ENCODE measurements at places on chromosomes 6 and 20. TPM values are rescaled to one million over a fixed set of nuclear protein-coding genes. Genes with fewer than 3 reads are reported as not detected.
A peak's percentile ranks its signal among the peaks of the same experiment; 100 is the strongest.

- no peak overlapping the region for H3K4me3 ChIP-seq
- no peaks in the 10 kb centered on the region for H3K36me3 ChIP-seq
- no peak for DNase-seq
- no peak overlapping the region for H3K27ac ChIP-seq
- H3K27me3 ChIP-seq, result no peaks in the 10 kb centered on the region
Observed at GRCh38 chr6:51077821-51078518, 259.3 kb downstream of the TFAP2B start.

- no peaks in the 10 kb centered on the region for H3K36me3 ChIP-seq
- H3K4me1 ChIP-seq, result no peaks in the 10 kb centered on the region
- H3K27ac ChIP-seq, result no peak overlapping the region
- no peaks in the 10 kb centered on the region for H3K27me3 ChIP-seq
Observed at GRCh38 chr20:13458860-13459451, 179.8 kb downstream of the TASP1 start.

DNA sequence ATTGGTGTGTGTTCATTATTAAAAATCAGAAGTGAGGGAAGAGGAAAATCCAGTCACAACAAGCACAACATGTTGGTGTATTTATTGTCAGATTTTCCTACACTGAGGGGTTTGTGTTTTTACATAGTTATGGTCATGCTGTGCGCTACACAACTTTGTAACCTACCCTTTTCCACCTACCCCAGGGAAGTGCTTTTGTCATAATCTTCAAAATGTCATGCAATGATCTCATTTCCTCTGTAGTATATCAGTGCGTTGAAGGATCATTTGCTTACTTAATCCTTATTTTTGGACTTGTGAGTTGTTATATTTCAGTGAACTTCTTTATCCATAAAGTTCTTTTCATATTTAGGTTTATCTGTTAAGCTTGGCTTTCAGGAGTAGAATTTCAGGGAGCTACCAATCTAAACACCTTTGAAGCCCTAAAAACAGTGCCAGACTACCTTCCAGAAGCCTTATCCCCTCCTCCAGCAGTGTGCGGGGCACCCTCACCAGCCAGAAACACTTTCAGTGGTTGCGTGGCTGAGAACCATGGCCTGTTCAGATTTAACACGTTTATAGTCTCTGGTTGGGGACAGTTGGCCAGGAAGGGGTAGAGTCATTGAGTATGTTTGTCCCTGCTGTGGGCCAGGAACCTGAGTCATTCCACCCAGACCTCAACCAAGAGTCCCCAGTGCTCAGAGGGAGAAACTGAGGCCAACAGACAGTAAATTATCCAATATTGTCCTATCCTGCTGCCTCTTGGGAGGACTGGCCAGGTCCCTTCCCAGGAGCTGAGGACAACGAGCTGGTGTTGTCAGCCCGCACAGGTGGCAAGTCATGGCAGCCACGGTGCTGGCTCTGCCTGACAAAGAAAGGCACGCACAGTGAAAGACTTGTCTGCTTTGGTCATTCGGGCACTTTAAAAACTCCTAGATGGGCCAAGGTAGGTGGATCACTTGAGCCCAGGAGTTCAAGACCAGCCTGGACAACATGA is 40.3 kb downstream of the STK35 start:
- no peak for DNase-seq
- H3K27me3 ChIP-seq, result no peaks in the 10 kb centered on the region
- no peak overlapping the region for H3K27ac ChIP-seq
- no peak overlapping the region for H3K4me3 ChIP-seq
- no peaks in the 10 kb centered on the region for H3K36me3 ChIP-seq

DNA sequence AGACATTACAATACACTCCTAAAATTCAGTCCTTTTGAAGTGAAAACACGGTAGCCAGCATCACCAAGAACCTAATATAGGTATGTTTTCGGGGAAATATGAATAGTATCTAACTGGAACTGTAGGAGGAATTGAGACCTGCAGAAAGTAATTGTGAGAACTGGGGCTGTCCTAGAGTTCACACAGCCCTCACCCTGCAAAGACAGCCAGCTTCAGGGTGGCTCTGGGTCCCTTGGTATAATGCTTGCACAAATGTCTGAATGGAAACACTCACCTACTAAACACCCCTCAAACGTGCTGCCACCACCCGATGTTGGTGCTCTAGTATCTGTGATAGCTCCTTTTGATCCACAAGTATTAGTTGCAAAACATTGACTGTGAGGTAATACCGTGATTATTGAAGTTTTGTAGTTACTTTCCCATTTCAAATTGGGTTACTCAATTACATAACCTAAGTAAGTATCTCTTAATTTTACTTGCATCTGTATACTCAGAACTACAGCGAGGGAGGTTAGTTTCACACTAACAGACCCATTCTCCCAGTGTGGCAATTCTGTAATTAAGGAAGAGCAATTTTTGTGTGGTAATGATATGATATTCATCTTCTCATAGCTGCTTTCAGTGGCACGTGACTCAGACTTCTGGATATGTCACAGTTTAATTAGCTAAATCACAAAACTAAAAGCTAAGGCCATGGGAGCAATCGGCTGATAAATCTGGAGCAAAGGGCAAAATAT is 129.5 kb downstream of the INSM1 start:
- H3K27me3 ChIP-seq, result no peaks in the 10 kb centered on the region
- no peak for DNase-seq
- no peak overlapping the region for H3K27ac ChIP-seq
- H3K4me3 ChIP-seq, result no peak overlapping the region
- H3K4me1 ChIP-seq, result no peaks in the 10 kb centered on the region

GRCh38 chr6:138446821-138447220 is 42.8 kb downstream of the HEBP2 start:
- H3K27me3 ChIP-seq, result no peaks in the 10 kb centered on the region
- H3K27ac ChIP-seq, result no peak overlapping the region

- DNase-seq, result no peak
- no peak overlapping the region for H3K27ac ChIP-seq
- no peaks in the 10 kb centered on the region for H3K36me3 ChIP-seq
- no peaks in the 10 kb centered on the region for H3K27me3 ChIP-seq
Observed at GRCh38 chr6:145238787-145239186, 496.5 kb downstream of the EPM2A start.

- H3K4me3 ChIP-seq, result no peak overlapping the region
- H3K36me3 ChIP-seq, result no peaks in the 10 kb centered on the region
- DNase-seq, result no peak
- no peaks in the 10 kb centered on the region for H3K4me1 ChIP-seq
Observed at GRCh38 chr6:127510876-127511275, 8.3 kb downstream of the MTCL3 start.

DNA sequence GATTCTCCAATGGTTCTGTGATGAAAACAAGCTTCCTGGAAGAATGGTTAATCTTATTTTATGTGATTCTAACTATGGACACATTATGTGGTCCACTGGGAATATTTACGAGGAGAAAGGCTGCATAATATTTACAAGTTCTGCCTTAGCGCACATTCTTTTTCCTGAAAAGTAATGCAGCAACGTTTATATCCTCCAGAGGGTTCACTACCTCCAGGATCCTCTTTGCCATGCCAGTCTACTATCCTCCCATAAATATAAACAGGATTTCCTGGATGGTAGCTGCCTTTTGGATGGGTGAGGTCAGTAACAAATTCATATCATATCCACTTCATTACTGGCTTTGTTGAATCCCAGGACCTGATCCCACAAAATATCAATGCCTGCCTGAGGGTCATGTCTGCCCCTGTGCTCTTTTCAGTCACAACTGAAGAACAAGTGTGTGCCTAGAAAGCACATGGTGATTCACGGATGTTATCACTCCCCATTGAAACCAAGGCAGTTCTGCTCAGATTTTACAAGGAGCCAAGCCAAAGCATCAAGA is 30.4 kb downstream of the ADGRF5 start:
- no peak overlapping the region for H3K27ac ChIP-seq
- no peaks in the 10 kb centered on the region for H3K4me1 ChIP-seq
- H3K27me3 ChIP-seq, result no peaks in the 10 kb centered on the region
- no peak for DNase-seq

GRCh38 chr6:155185544-155185943 is 78.3 kb upstream of the CLDN20 start:
- DNase-seq, result no peak
- no peaks in the 10 kb centered on the region for H3K36me3 ChIP-seq
- H3K4me1 ChIP-seq, result peaks cover 53% of the 10 kb centered on the region
- H3K4me3 ChIP-seq, result no peak overlapping the region
- H3K27me3 ChIP-seq, result no peaks in the 10 kb centered on the region
- H3K27ac ChIP-seq, result peak overlapping the region; percentile 92

- H3K36me3 ChIP-seq, result no peaks in the 10 kb centered on the region
- H3K27ac ChIP-seq, result no peak overlapping the region
- no peak overlapping the region for H3K4me3 ChIP-seq
- no peak for DNase-seq
- no peaks in the 10 kb centered on the region for H3K4me1 ChIP-seq
Observed at GRCh38 chr6:119653329-119653728, 303.8 kb upstream of the MAN1A1 start.

- H3K27me3 ChIP-seq, result no peaks in the 10 kb centered on the region
- no peaks in the 10 kb centered on the region for H3K36me3 ChIP-seq
- H3K4me3 ChIP-seq, result no peak overlapping the region
- H3K27ac ChIP-seq, result no peak overlapping the region
Observed at GRCh38 chr6:164419099-164419498, 890.3 kb downstream of the C6orf118 start.

- H3K4me1 ChIP-seq, result no peaks in the 10 kb centered on the region
- H3K36me3 ChIP-seq, result no peaks in the 10 kb centered on the region
Observed at GRCh38 chr6:33652002-33652401, 30.9 kb downstream of the ITPR3 start.

DNA sequence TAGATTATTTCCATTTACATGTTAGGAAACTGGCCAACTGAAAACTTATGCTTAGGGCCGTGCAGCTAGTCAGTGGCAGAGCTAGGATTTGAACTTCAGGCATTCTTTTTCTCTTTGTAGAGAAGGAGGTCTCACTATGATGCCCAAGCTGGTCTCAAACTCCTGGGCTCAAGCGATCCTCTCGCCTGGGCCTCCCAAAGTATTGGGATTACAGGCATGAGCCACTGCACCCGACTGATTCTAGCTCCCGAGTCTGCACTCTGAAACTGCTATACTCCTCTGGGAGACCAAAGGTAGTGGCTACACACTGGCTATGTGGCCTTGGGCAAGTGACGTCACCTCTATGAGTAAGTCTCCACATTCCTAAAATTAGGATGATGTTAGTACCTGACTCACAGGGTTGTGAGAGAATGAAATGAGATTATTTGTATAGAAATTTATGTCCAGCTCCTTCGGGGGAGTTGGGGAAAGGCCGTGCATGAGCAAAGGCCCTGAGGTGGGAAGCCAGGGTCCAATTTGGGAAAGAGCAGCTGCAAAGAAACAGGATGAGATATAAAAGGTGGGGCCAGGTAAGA is 6.4 kb downstream of the PLTP start:
- H3K27ac ChIP-seq, result no peak overlapping the region
- H3K4me1 ChIP-seq, result peaks cover 8% of the 10 kb centered on the region
- no peaks in the 10 kb centered on the region for H3K27me3 ChIP-seq
- no peaks in the 10 kb centered on the region for H3K36me3 ChIP-seq

GRCh38 chr6:16760516-16761470 is at the start of gene ATXN1:
Gene ATXN1, minus strand, starts transcription at chr6:16761460.
- H3K4me1 ChIP-seq, result peaks cover 57% of the 10 kb centered on the region
- H3K27me3 ChIP-seq, result no peaks in the 10 kb centered on the region
- H3K36me3 ChIP-seq, result peaks cover 5% of the 10 kb centered on the region
- DNase-seq, result no peak
- H3K27ac ChIP-seq, result peak within 1 kb of the TSS; percentile 96

RIMS1 gene
- 0.18 TPM for total RNA-seq

KCNG1 gene
- 7.4 TPM for total RNA-seq

CCN2 gene
- total RNA-seq, result 155 TPM

HLA-DQB2 gene
- not detected for total RNA-seq

EYA4 gene
- total RNA-seq, result not detected

NRM gene
- total RNA-seq, result 21.9 TPM

NMBR gene
- total RNA-seq, result not detected

GRM1 gene
- total RNA-seq, result not detected

GNAS-AS1 gene
- total RNA-seq, result not detected
